GOT3 (cell line): ENCODE measurements at places on chromosomes 7 and 10.

DNA sequence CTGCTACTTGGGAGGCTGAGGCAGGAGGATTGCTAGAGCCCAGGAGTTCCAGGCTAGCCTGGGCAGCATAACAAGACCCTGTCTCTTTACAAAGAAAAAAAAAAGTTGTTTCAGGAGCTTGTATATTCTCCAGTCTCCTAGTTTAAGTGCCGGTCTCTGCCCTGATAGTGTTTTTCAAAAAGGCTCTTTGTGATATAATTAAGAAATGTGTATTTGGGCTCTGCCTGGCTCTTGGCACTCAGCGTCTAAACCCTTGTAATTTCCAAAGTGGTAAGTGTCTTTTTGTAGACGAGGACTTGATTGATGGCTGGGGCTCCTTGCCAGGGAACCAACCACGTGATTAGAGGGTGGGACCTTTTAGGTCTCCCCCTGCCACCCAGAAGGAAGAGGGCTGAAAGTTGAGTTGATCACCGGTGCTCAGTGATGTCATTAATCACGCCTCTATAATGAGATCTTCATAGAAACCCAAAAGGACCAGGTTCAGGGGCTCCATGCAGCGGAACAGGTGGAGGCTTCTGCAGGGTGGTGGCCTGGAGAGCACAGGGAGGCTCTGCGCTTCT lies 4.4 kb downstream of the EIF3B start:
- no peak for DNase-seq

DNA sequence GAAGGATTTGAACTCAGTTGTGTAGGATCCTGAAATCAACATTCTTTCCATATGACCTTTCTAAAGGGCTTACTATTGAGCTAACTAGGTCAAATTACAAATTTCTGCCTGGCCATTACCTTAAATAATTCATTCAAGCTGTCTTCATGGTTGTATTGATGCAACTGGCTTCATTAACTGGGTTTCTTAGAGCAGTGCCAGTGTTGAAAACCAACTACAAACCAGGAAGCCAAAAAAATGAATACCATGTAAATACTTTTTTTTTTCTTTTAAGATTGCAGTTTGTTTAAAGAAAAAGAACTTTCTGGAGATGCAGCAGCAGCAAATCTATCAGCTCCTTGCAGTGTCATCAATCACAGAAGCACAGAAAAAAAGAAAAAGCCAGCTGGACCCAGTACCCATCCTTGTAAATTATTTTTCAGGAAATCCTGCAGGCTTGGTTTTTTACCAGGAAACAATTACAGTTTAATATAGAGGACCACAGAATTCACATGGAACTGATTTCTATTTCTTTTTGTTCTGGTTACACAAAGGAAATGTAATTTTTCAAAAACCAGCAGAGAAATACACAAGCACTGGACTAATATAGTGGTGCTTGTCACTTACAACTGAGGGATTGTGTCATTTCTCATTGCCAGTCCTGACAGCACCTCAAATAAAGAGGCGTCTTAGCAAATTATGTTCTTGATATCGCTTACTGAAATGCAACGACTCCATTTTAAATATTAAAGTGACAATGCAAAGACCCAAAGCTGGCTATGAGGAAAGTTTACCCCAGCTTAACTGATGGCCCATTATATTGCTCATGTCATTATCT lies 131.9 kb downstream of the TMEM26 start:
- no peak for DNase-seq

- no peak for DNase-seq
These were observed 19.1 kb upstream of the PSMG3 start for GRCh38 chr7:1588978-1589377.

DNA sequence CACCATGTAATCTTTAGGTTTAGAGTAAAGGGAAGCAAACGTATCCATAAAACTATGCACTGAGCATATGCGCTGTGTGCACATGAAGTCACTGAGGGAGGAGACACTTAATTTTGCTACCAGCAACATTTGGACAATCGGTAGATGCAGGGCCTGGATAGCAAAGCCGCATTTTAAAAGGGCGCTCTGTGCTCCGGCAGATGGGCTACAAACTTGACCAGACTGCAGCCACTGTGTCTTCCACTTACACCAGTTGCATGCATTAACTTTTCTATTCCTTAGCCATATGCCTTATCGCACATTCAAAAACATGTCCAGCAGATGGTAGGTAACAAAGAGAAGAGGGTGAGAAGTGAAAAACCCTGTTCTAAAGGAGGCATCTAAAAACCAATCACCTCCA lies 18.3 kb downstream of the FAM171A1 start:
- DNase-seq, result no peak

- DNase-seq, result no peak
These were observed 201.4 kb downstream of the PTEN start for GRCh38 chr10:88064608-88065382.

DNA sequence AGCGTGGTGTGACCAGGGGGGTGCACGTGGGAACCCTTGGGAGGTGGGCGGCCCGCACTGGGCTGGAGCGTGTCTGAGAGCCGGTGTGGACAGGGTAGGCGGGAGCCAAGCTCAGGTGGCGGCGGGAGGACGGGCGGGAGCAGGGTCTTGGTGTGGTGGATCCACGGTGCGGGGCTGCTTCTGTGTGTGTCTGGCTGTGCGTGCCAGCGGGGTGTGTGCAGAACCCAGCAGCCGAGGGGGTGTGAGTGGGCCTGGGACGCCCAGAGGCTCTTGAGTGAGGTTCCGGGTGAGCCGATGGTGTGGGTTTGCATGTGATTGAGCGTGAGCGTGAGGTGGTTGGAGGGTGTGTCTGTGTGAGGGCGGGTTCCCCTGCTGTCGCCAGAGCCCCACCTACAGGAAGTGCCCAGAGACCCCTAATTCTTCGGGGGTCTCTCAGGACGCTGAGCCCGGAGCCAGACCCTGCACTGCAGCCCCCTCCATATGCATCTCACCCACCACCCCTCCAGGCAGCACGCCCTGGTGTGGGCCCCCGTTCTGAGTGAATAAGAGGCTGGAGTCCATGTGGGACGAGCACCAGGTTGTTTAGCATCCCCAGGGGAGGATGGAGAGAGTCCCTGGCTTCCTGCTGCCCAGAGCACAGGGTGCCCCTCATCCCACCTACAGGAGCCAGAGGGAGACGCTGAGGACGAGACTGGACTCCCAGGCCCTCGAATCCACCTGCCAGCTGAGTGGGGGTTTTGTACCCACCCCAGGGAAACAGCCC lies 78.2 kb downstream of the ELFN1 start:
- DNase-seq, result no peak

GRCh38 chr7:80783186-80783677 lies 135.6 kb downstream of the SEMA3C start:
- DNase-seq, result no peak

DNA sequence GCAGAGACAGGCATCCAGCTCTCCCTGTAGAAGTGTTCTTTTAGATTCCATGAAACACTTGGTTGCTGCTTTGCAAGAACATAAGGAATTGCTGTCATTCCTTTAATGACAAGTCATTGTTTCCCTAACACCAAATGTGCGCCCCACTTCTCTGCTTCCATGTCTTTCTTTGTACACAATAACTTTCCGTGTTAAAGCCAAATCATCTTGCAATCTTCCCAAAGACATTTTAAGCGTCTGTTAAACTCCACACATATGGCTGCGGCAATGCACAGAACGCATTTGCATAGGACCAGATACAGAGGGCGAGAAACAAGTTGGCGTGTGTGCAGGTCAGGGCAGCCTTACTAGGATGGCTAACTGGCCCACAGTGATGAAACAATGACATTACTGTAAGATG lies 399.3 kb upstream of the PRKCQ start:
- no peak for DNase-seq

DNA sequence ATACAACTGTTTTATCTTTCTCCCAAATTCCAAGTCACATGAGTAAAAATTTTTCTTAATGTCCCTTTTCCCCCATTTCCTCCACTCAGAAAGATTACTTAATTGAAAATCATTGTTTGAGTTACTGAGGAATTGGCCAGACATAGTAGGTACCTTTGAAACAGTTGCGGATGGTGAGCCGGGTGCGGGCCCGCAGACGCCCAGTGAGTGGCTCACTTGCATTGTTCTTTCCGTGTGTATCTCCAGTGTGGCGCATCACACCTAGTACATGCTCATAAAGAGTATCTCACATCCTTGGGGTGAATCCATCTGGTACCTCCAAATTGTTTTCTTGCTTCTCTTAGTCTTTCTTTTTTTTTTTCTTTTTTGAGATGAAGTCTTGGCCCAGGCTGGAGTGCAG lies 14.3 kb downstream of the TRRAP start:
- DNase-seq, result no peak

DNA sequence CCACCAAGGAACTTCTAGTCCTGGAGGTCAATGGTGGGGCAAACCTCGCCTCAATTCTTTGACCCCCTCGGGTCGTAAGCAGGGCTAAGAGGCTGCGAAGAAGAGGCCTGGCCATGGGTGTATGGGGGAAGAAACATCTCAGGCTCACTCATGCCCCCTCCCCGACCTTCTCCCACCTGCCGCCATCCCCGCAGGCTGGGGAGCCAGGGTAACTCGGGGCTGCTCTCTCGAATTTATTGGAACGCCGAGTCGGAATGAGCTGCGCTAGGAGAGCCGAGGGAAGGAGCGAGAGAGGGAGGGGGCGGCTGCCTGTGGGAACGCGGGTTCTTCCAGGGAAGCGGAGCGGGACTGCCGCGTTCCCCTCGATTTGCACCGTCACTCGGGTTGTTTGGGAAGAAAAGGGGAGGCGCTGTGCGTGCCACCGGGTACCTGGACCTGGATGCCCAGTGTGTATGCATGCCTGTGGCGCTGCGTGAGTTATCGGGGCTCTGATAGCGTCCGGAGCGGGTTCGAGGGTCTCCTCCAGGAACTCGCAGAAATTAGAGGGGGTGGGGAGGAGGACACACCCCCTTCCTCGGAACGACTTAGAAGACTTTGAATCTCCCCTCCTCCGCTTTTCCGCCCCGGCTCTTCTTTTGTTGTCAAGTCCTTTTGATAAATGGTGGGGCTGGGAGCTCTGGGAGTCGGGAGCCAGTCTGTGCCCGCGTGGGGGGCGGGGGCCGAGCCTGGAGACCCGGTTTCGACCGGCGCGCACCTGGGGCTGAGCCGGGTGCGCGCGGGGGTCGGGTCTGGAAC lies 1.8 kb upstream of the ZNF503 start:
- DNase-seq, result no peak

DNA sequence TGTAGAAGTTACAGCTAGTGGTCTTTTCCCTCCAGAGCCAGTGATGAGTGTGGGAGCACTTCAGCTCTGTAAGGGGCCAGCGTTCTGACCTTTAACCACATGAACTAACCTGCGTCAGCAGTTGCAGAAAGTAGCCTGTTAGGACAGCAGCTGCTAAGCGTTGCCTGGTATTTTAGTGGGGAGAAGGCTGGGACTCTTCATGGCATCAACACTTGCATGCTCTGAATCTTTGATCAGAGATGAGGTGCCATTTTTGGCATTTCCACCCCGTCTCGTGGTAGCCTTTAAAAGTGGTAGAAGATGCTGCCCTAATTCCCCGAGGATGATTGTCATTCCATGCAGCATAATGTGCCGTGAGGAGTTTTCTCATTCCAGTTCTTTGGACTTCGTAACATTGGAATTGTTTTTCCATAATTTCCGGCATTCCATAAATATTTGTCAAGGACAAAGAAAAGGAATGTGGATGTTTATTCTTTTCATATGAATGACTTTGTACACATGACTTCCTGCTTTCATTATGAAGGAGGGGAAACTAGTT lies 92.2 kb downstream of the AVL9 start:
- no peak for DNase-seq

DNA sequence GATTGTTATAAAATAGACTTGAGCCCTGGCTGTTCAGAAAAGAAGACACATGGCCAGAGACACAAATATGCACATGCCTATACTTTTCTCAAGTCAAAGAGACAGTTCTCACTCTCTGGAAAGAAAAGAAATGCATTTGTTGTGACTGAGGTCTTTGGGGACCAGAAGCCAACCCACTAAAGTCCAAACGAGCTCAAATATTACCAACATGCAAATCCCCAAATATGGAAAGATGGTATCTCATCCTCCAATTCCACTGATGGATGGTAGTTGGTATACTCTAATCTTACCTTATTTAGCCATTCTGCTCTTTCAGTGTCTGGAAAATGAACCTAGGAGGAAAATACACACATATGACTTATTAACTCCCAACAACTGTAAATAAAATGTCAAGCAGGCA lies 30.6 kb downstream of the ESYT2 start:
- DNase-seq, result no peak

DNA sequence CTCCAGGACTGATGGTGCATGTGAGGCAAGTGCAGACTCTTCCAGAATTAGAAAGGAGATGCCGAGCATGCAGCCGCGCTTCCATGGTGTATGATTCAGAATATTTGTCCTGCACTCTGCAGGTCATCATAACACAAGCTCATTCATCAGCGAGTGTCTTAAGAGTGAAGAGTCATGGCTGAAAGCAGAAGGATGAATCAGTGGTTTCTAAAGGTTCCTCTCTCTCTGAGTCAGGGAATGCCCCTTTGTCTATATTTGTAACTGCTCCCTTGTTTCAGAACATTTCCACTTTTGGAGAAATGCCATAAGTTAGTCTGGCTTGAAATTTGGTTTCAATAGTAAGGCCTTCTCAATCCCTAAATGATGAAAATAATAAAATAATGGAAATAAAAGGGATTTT lies 52.3 kb downstream of the HECW1 start:
- no peak for DNase-seq

- no peak for DNase-seq
These were observed 3.6 kb downstream of the PWWP2B start for GRCh38 chr10:132400547-132401151.

DNA sequence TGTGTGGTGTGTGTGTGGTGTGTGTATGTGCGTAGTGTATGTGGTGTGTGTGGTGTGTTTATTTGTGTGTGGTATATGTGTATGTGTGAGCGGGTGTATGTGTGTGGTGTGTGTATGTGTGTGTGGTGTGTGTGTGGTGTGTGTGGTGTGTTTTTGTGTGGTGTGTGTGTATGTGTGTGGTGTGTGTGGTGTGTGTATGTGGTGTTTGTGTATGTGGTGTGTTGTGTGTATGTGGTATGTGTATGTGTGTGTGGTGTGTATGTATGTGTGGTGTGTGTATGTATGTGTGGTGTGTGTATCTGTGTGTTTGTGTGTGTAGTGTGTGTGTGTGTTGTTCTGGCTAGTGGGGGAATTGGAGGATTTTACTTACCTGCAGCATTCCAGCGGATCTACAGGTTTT lies 427.4 kb downstream of the PAXIP1 start:
- DNase-seq, result no peak

- no peak for DNase-seq
These were observed 118.0 kb upstream of the PRSS58 start for GRCh38 chr7:142375710-142376313.

DNA sequence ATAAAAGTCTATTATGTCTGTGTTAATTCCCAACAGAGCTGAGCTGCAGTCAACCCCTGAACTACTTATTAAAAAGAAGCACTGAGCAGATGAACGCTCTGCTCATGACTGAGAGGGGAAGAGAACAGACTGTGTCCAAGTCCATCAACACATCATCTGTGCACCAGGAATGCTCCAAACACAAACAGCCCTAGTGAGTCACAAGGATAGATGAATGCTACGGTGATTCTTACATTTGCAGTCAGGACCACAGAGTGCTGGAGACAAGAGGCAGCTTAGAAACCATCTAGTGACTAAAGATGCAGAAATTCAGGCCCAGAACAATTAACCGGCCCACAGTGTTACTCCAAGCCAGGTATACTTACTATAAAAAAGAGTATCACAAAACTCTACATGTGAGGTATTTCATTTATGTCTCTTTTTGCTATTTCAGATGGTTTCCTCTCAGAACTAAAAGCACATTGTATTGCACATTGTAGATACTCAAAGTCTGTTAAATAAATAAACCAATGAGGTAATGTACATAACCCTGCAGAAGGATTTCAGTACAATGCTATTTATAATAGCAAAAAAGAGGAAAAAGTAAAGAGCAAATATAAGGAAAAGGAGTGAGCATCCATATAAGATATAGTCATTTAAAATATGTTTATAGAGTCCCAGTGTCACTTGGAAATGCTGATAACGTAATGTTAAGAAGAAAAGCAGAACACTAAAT lies 159.2 kb downstream of the KCNMA1 start:
- no peak for DNase-seq
